MM.1S (cell line): ENCODE measurements at places on chromosomes 4 and X.
A peak's percentile ranks its signal among the peaks of the same experiment; 100 is the strongest.

- no peaks in the 10 kb centered on the region for H3K36me3 ChIP-seq
- peak; percentile 45 for DNase-seq
- no peaks in the 10 kb centered on the region for H3K27me3 ChIP-seq
- no peak overlapping the region; the same call in 1 of the 2 replicates for H3K27ac ChIP-seq
These were observed 78.4 kb downstream of the CCNG2 start for GRCh38 chr4:77235289-77235854.

DNA sequence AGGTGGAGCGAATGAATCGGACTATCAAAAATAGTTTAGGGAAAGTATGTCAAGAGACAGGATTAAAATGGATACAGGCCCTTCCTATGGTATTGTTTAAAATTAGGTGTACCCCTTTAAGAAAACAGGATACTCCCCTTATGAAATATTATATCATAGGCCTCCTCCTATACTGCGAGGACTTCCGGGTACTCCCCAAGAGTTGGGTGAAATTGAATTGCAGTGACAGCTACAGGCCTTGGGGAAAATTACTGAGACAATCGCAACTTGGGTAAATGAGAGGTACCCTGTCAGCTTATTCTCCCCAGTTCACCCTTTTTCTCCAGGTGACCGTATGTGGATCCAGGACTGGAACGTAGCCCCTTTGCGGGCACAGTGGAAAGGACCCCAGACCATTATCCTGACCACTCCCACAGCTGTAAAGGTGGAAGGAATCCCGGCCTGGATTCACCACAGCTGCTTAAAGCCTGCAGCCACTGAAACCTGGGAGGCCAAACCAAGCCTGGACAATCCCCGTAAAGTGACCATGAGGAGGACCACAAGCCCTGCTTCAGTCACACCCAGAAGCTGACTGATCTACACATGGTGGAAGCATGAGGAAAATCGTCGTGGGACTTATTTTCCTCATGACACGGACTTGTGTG lies 1138.1 kb downstream of the ARAP2 start:
- H3K36me3 ChIP-seq, result no peaks in the 10 kb centered on the region
- H3K4me3 ChIP-seq, result no peak overlapping the region
- H3K27ac ChIP-seq, result no peak overlapping the region
- H3K27me3 ChIP-seq, result no peaks in the 10 kb centered on the region

GRCh38 chr4:166675411-166675810 lies 558.9 kb downstream of the SPOCK3 start:
- H3K27me3 ChIP-seq, result no peaks in the 10 kb centered on the region
- no peak for DNase-seq
- no peaks in the 10 kb centered on the region for H3K36me3 ChIP-seq
- no peaks in the 10 kb centered on the region for H3K4me1 ChIP-seq
- no peak overlapping the region for H3K27ac ChIP-seq

GRCh38 chrX:132618810-132619209 lies 130.0 kb upstream of the MBNL3 start:
- no peaks in the 10 kb centered on the region for H3K27me3 ChIP-seq
- no peaks in the 10 kb centered on the region for H3K36me3 ChIP-seq
- H3K4me3 ChIP-seq, result no peak overlapping the region
- no peaks in the 10 kb centered on the region for H3K4me1 ChIP-seq
- DNase-seq, result no peak

DNA sequence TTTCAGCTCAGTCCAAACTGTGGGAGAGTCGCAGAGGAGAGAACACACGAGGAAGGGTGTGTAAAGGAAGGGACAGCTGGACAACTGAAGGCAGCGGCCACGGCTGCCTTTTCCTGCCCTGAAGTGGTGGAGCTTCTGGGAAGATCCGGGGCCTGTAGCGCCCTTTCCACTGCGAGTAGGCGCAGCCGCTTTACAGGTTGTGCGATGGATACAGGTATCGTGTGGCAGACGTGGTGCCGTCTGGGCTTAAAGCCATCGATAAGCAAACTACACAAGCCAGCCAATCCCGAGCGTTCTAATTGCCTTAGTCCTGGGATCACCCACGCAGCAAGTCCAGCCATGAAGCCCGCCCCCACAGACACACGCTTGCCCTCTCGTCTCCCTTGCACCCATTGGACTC lies 15.4 kb downstream of the NKX6-1 start:
- no peaks in the 10 kb centered on the region for H3K36me3 ChIP-seq
- no peak overlapping the region for H3K4me3 ChIP-seq
- H3K27me3 ChIP-seq, result no peaks in the 10 kb centered on the region
- DNase-seq, result no peak

DNA sequence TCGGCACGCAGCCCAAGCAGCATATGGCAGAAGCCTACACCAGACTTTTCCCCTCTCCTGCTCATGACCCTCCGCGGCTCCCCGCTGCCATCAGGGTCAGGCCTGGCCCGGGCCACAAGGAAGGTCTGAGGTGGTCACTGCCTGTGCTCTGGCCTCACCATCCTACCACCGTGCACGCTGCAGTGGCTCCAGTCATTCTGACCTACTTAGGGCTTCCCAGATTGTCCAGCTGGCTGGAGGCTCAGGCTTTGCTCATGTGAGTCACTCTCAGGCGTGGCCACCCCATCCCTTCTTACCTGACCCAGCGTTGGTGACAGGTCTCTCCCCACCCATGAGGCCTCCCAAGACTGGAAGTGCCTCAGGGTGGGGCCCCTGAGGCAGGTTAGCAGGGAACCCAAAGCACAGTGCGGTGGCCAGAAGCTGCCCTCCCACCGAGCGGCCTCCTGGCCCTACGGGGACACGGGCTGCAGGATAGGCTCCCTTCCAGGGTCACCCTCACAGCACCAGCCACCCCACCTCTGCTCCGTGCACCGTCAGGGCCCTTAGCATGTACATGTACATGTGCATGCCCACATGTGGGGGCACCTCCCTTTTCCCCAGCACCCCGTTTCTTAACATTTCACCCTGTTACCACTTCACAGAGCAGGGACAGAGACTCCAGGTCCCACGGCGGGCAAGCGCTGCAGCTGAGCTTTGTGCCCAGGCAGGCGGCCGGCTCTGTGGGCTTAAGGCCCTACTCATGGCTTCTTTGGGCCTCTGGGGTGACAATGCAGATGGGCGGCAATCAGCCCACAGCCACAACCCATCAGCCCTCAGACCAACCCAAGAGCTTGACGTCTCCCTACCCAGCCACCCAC lies 2.2 kb downstream of the TREX2 start:
- H3K36me3 ChIP-seq, result no peaks in the 10 kb centered on the region
- no peak overlapping the region for H3K27ac ChIP-seq
- H3K4me1 ChIP-seq, result no peaks in the 10 kb centered on the region
- no peaks in the 10 kb centered on the region for H3K27me3 ChIP-seq

DNA sequence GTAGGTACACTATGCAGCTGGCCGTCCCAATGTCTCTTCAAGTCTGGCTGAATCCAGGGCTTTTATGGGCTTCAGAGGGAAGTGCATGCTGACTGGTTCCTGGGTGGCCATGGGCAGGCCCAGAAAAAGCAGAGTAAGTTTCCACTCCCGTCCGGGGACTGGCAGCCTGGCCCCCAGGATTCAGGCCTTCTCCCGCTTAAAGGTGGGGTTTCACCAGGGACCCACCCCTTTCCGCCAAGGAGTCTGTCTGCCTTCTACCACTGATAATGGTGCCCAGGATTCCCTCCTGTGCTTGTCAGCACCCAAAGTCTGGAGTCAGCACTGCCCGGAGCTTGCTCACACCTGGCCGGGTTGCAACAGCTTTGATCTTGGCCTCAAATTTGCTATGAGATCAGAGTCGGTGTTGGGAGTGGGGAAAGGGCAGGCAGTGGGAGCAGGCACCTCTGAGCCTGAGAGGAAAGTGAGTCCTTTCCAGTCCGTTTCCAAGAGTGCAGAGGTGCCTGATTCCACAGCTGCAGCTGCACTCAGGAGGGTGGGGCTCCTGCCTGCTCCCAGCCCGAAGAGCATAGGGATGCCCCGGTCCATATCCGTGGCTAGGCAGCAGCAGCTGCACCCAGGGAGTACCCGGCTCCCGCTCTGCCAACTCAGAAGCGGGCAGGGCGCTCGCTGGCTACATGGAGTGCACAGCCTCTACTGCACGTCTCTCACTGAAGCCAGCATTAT lies 1344.3 kb upstream of the ADGRL3 start:
- no peak overlapping the region for H3K27ac ChIP-seq
- H3K36me3 ChIP-seq, result no peaks in the 10 kb centered on the region
- no peak for DNase-seq
- H3K27me3 ChIP-seq, result no peaks in the 10 kb centered on the region
- no peaks in the 10 kb centered on the region for H3K4me1 ChIP-seq

GRCh38 chr4:87150498-87151261 lies 69.7 kb downstream of the KLHL8 start:
- no peaks in the 10 kb centered on the region for H3K4me1 ChIP-seq
- H3K27me3 ChIP-seq, result no peaks in the 10 kb centered on the region
- no peak overlapping the region for H3K4me3 ChIP-seq

DNA sequence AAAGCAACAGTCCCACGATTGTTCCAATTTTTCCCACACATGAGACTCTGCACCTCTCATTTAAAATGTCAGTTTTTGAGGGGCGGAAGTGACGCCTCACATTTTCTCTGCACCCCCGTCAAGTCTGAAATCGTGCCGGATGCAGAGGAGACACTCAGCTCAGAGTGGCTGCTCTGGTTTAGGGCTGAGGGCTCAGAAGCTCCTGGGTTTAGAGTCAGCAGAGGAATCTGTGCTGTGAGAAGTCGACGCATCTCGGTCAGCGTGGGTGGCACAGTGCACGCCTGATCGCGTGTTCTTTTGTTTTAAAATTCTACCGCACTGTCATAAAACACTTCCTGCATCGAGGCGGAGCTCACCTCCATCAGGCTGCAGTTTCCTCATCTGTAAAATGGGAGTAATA lies 116.7 kb upstream of the ADRA2C start:
- H3K27me3 ChIP-seq, result peaks cover 100% of the 10 kb centered on the region
- no peaks in the 10 kb centered on the region for H3K36me3 ChIP-seq
- H3K27ac ChIP-seq, result no peak overlapping the region
- no peak overlapping the region for H3K4me3 ChIP-seq
- H3K4me1 ChIP-seq, result no peaks in the 10 kb centered on the region

GRCh38 chr4:167290678-167291077 lies 56.4 kb upstream of the SPOCK3 start:
- H3K27me3 ChIP-seq, result no peaks in the 10 kb centered on the region
- no peaks in the 10 kb centered on the region for H3K4me1 ChIP-seq
- H3K4me3 ChIP-seq, result no peak overlapping the region
- DNase-seq, result peak; percentile 23
- H3K36me3 ChIP-seq, result no peaks in the 10 kb centered on the region
- H3K27ac ChIP-seq, result no peak overlapping the region

- H3K4me1 ChIP-seq, result no peaks in the 10 kb centered on the region
- no peak for DNase-seq
- H3K36me3 ChIP-seq, result no peaks in the 10 kb centered on the region
- no peak overlapping the region for H3K27ac ChIP-seq
These were observed 18.6 kb upstream of the RAP1GDS1 start for GRCh38 chr4:98242538-98242937.

DNA sequence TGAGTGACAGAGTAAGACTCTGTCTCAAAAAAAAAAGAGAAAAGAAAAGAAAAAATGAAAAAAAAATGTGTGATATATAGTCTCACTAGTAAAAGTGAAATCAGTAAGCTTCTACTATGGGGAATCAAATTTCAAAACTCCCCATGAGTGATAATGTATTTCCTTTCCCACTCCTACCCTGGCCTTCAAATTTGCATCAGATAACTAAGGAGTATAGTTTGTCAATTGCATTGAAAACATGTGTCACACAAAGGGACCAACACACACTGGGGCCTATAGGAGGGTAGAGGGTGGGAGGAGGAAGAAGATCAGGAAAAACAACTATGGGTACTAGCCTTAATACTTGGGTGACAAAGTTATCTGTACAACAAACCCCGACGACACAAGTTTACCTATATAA lies 118.4 kb downstream of the TSPAN7 start:
- no peaks in the 10 kb centered on the region for H3K36me3 ChIP-seq
- no peak overlapping the region for H3K4me3 ChIP-seq
- H3K27me3 ChIP-seq, result no peaks in the 10 kb centered on the region
- no peaks in the 10 kb centered on the region for H3K4me1 ChIP-seq

GRCh38 chr4:63817196-63817865 lies 591.9 kb downstream of the TECRL start:
- H3K27me3 ChIP-seq, result no peaks in the 10 kb centered on the region
- no peaks in the 10 kb centered on the region for H3K36me3 ChIP-seq
- no peak overlapping the region for H3K27ac ChIP-seq

DNA sequence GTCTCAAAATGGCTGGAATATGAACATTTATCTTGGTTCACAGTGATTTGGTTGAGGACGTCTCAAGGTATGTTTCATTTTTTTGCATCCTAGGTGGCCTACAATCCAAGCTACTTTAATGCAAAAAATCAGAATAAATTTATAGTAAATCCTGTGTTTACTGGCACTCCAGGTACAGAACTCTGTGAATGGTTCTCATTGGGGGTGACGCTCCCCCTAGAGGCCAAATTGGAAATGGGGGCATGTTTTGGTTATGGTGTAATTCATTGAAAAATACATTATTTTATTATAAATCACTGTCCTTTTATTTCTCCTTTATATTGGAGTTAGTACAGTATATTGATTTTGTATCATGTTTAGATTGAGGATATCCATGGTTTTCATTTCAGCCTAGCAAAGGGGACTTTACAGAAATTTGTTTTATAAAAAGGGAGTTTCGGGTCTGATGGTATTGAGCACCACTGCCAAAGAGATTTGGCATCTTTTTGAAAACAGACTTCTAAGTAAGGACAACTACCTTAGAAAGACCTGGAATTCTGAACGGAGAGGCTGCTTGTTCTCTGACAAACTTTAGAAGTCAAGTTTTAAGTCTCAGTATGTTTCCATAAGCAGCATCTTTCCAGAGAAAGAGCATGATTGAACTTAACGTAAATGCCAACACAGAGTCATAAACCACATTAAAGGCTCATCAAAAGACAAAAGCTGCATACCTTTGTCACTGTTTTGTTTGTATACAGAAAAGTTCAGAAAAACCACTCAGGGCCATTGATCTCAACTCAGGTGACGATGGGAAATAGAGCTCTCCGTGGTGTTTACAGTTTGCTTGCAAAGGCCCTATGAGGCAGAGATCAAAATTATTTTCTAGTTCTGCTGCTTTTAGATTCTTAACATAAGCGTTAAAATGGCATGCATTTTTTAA lies 19.4 kb downstream of the MTM1 start:
- H3K4me3 ChIP-seq, result no peak overlapping the region
- H3K4me1 ChIP-seq, result no peaks in the 10 kb centered on the region
- no peak overlapping the region for H3K27ac ChIP-seq
- no peak for DNase-seq
- H3K27me3 ChIP-seq, result no peaks in the 10 kb centered on the region

DNA sequence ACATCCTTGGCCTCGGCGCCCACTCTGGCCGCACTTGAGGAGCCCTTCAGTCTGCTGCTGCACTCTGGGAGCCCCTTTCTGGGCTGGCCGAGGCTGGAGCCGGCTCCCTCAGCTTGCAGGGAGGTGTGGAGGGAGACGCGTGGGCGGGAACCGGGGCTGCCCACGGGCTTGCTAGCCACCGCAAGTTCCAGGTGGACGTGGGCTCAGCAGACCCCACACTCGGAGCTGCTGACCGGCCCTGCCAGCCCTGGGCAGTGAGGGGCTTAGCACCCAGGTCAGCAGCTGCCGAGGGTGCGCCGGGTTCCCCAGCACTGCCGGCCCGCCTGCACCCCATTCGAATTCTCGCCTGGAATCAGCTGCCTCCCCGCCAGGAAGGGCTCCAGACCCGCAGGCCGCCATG lies 1892.3 kb upstream of the PCDH7 start:
- no peak overlapping the region for H3K27ac ChIP-seq
- H3K36me3 ChIP-seq, result no peaks in the 10 kb centered on the region
- no peak overlapping the region for H3K4me3 ChIP-seq
- no peaks in the 10 kb centered on the region for H3K27me3 ChIP-seq
